ENCODE measurements at places on chromosomes 16 and 17. TPM values are rescaled to one million over a fixed set of nuclear protein-coding genes. Genes with fewer than 3 reads are reported as not detected.

The CACNB1 gene
- 12.0 TPM for total RNA-seq

The CA4 gene
- not detected for total RNA-seq

The SRL gene
- not detected for total RNA-seq

The C1QL1 gene
- total RNA-seq: 2.5 TPM

The SAT2 gene
- 43.2 TPM for total RNA-seq

The CLEC18B gene
- total RNA-seq: 2.1 TPM

The PYCARD gene
- 138 TPM for total RNA-seq

The KRT28 gene
- total RNA-seq: not detected

The CDC42EP4 gene
- total RNA-seq: 33.5 TPM

The PEMT gene
- total RNA-seq: 75.3 TPM

The SPNS3 gene
- total RNA-seq: 0.04 TPM

The GAA gene
- 39.9 TPM for total RNA-seq

The TBC1D3G gene
- not detected for total RNA-seq

The CD300E gene
- total RNA-seq: not detected

The CCL17 gene
- total RNA-seq: not detected
